ENCODE measurements at places on chromosomes 12 and 14.

- DNase-seq, result no peak
Observed at GRCh38 chr12:778615-779014, 26.2 kb downstream of the WNK1 start.

GRCh38 chr12:105221583-105222283 is 14.2 kb downstream of the APPL2 start:
- no peak for DNase-seq

- no peak for DNase-seq
Observed at GRCh38 chr12:11949738-11950411, 120.9 kb upstream of the BCL2L14 start.

DNA sequence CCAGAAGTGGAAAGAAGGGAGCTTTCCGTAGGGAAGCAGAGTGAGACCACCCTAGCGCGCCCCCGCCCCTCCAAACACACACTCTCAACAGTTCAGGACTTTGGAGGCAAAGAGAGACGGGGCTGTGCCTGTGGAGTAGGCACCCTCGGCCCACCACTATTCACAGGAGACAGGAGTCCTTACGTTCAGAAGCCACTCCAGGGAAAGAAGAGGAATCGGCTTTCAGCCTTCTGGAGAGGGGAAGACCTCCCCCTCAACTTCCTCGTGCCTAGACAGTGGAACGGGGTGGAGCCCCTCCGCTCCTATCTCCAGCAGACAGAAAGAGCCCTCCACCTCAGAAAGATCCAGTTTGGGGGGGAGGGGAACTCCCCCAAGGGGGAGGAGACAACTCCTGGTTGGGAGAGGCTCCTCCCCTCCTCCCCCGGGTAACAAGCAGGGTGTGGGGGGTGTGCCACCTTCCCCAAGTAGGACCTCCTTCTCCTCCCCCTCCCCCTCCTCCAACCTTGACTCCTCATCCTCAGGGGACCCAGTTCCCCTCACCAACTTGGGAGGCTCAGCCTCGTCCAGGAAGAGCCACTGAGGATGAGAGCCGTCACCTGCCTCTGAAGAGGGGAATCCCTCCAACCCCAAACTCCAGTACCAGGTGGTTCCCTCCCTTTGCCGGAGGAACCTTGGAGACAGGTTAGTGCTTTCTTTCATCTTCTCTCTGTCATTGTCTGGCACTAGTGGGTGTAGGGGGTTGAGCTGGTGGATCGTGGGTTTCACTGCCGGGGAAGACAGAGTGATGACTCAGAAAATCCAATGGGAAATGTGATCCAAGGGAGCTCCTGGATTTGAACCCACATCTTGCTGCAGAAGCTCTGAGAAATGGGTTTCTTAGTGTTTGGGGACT is 883 bp downstream of the FOXJ2 start:
- no peak for DNase-seq

DNA sequence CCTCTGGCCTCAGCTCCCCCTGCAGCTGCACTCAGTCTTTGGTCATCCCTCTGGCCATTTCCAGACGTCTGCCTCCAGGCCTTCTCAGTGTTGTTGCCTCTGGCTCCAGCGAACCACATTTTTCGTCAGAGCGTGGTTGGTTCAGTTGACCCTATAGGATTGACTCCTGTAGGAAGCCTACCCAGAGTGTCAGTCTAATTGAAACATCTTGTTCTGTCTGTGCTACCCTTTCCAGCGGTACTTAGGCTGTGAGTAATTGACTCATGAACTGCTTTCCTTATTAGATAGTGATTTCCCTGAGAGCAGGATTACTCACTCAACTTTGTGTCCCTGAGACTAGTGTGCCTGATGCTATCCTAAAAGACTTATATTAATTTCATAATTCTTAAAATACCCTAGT is 373.2 kb downstream of the ATP23 start:
- DNase-seq, result no peak

DNA sequence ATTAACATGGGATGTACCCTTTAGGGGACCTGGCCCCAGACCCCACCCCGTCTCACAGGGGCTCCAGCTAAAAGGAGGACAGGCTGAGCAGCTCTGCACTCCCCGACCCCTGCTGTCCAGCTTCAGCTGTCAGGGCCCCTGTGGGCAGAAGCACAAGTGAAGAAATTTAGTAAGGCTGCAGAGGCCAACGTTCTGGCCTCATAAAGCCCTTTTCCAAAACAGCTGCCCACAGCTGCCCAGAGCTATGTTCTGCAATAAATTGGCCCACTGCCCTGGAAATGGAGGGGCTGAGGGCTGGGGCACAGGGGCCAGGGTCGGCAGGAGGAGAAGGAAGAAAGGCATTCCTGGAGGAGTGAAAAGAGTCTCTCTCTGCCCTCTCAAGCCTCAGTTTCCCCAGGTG is 357.1 kb downstream of the BCL11B start:
- DNase-seq, result no peak

DNA sequence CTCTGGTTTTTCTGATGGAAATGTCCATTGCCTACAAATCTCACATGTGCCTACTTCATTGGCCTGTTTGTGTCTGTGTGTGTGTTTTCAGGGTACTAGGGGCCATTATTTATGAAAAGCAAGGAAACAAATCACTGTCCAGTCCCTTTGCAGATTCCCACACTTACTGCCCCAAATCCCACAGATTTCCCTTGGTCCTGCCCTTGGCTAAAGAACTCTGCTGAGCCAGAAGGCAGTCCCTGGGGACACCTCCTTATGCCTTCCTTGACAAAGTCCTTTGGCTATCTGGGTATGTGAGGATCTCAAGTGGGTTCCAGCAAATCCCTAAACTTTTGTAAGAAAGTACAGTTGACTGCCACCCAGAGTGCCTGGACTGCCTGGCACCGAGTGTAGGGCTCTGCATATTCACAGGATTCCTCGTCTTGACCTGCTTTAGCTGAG is 388.1 kb downstream of the BCAT1 start:
- no peak for DNase-seq

- no peak for DNase-seq
Observed at GRCh38 chr14:101557321-101557695, 4.0 kb upstream of the DIO3 start.

DNA sequence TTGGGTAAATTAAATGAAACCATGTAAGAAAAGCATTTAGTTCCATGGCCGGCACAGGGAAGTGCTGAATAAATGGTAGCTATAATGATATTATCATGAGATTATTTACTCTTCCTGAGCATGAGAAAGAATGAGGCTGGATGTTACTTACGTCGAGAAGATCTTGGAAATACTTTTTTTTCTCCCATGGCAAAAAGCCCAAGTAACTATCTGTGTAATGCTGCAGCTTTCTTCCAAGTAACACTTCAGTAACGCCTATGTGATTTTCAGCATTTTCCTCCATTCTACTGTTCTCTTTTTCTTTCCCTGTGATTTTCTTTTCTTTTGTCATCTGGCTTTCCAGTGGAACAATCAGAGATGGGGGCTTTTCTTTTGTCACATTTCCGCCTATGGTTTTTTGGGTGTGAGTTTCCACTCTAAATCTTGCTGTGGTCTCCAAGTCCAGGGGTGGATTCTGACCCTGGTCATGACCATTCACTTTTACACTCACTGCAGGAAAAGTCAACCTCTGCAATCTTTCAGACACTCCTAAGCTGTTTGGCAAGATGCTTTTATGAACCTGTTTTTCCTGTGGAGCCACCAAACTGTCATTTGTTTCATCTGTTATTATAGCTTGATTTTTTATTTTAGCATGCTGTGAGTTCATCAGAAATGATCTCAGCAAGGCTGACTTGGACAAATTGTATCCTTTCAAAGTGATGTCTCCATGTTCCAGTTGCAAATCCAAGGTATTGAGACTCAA is 25.0 kb upstream of the SYCP3 start:
- no peak for DNase-seq

- DNase-seq, result no peak
Observed at GRCh38 chr14:92613008-92613658, 99.6 kb downstream of the RIN3 start.

GRCh38 chr14:57274551-57274950 is 5.8 kb downstream of the AP5M1 start:
- no peak for DNase-seq

DNA sequence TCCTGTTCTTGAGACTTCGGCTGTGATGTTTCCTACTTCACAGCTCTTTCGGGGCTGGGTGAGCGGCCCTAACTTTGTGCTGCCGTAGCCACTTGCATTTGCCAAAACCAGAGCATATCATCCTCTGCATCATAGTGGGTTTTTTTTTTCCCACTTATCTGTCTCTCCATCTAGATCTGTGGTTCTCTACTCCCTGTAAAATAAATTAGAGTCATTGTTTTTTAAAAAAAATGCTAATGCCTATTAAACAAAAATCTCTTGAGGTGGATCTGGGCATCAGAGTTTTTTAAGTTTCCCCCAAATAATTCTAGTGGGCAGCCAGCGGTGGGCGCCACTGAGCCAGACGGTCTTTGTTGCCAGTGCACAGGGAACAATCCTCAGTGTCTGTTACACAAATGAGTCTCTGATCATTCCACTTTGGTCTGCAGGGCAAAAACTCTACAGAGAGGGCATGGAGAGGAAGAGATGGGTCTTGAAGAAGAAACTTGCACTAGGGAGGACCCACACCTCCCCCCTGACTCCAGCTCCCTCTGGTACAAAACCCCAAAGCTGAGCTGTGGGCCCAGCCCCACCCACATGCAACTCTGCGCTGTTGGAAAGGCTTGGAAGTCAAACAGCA is 62.4 kb upstream of the BCL2L14 start:
- no peak for DNase-seq

DNA sequence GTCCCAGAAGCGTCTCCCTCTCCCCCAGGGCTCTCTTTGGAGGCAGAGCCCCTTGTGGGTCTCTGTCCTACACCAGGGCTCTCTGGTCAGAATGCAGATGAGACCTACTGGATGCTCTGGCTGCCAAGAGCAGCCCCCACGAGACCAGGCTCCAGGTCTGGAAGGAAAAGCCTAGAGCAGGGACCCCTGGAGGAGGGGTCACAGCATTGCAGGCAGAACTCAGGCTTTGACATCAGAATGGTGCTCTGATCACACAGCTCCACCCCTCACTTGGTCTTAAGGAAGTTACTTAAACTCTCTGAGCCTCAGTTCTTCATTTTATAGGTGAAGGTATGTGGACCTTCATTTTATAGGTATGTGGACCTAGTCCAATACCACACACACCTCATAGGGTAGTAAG is 83.1 kb downstream of the ARL6IP4 start:
- no peak for DNase-seq

DNA sequence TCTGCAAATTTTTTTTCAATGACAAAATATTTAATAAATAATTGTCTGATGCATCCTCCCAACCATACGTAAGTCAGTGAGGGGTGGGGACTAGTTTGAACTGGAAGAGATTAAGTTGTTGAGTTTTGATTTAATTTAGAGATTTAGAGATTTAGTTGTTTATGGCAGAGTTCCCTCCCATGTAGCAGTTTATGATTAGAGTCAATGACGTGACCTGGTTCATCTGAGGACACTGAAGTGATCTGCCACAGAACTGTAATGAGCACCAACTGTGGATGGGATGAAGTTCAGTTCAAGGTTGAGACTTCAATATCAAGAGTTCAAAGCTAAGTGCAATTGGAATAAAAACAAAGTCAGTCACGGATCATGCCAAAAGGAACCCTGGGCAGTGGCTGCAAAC is 609.3 kb downstream of the NOVA1 start:
- DNase-seq, result no peak

GRCh38 chr12:131559517-131560516 is 151.1 kb upstream of the SFSWAP start:
- DNase-seq, result no peak

DNA sequence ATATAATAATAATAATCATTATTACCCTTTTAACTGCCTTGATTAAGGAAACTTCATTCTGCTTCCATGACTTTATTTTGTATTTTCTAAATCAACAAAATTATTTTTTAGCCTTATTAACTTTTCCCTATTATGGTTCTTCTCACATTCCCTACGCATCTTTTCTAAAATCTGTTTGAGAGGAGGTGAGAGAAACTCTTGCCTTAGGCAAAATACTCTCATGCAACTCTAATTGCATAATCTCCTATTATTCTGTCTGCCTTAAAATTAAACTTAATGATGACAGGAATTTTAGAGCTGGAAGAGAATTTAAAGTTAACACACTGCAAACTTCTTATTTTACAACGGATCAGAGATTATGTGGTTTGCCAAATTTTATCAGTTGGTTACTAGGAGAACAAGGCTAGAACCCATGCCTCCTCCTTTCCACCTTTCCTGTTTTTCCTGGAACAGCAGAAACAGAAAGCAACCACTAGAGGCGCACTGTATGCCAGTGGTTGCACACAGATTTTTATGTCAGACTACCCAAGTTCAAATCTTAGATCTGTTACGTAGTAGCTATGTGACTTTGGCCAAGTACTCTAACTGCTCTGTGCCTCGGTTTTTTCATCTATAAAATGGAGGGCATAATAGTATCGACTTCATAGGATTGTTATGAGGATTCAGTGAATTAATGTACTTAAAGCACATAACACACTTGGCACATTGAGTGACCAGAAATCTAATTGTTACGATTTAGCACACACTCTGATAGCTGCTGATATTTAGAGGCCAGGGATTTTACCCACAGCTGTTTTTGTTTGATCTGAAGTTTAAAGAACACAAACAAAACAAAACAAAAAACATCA is 4.3 kb upstream of the BRMS1L start:
- no peak for DNase-seq

DNA sequence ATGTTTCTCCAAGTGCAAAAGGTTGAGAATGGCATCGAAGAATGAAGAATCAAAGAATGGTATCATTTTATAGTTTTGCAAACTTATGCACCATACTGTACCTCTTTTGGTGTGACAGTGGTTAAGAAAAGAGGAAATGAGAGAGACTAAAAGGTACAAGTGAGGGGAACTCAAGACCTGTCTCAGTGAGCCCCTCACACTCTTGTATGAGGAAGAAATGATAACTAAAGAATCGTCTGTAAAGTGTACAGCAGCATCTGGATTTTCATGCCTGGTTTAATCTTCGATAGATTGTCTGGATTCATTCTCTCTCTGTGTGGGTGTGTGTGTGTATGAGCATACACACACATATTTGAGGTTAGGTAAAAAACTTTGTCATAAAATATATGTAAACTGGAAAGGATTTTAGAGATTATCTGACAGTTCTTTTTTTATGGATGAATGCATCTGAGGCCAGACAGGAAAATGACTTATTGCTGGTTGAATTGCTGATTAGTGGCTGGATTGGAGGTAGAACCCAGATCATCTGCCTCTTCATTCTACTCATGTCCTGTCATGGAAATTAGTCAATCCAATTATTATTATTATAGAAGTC is 16.0 kb upstream of the SLC38A2 start:
- DNase-seq, result no peak

DNA sequence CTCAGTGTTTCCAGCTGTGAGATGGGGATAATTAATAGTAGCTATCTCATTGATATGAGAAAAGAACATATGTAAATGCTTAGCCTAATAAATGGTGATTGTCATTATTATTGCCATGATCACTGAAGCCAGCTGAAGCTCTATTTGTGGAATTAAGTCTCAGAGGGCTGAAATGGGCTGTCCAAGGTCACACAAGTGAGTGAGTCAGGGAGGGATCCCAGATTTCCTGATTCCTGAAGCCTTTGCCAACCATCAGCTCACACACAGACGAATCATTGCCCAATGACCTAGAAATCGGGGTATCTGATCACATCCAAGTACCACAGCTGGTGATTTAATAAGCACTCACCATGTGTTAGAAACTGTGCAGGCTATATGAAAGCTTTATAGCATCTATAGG is 21.6 kb upstream of the TMEM229B start:
- DNase-seq, result no peak

- no peak for DNase-seq
Observed at GRCh38 chr12:5901416-5901815, 43.6 kb downstream of the ANO2 start.

GRCh38 chr12:6769666-6770065 is 2.7 kb upstream of the LAG3 start:
- DNase-seq, result no peak

- no peak for DNase-seq
Observed at GRCh38 chr14:104016873-104017650, 68.4 kb upstream of the ASPG start.

GRCh38 chr12:38162013-38162412 is 154.6 kb upstream of the ALG10B start:
- DNase-seq, result no peak

Measured in SIG-M5 (cell line).